Thymus (tissue), 14 donors: ENCODE measurements at places on chromosomes 4 and X.

GRCh38 chrX:5122181-5122678, 1106.4 kb downstream of the NLGN4X start:
- no peaks in the 10 kb centered on the region for H3K4me1 ChIP-seq
- no peaks in the 10 kb centered on the region for H3K36me3 ChIP-seq
- no peaks in the 10 kb centered on the region for H3K27me3 ChIP-seq
- no peak for DNase-seq
- no peak overlapping the region for H3K27ac ChIP-seq
- no peak overlapping the region for H3K4me3 ChIP-seq

DNA sequence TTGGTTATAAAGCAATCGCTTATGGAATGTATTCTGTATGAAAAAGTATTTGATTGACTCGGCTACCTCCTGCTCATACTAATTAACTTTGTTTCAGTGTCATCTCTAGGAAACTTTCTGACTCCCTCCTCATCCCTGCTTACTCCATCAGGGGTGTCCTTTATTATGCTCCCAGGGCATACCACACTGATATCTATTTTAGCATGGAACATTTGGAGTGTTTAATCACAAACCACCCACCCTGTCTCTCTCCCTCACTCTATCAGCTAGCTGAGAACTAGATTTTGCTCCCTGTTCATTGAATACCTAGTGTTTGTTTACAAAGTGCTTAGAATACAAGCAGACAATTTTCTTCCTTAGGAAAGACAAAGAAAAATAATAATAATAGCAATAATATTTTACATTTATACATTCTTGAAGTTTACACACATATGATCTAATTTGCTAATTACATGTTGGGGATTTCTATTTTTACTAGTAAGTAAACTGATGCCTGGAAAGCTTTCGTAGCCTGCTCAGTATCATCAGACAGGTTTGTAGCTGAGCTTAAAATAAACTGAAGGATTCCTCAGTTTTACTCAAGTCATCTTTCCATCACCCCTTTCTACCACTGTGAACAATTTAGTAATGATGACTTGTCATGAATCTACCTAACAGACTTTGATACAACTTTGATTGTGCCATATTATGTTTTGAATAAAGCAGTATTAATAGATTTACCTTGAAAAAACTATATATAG, 811.4 kb upstream of the HS3ST1 start:
- no peak overlapping the region for H3K27ac ChIP-seq
- no peak overlapping the region for H3K4me3 ChIP-seq
- H3K4me1 ChIP-seq = no peaks in the 10 kb centered on the region

DNA sequence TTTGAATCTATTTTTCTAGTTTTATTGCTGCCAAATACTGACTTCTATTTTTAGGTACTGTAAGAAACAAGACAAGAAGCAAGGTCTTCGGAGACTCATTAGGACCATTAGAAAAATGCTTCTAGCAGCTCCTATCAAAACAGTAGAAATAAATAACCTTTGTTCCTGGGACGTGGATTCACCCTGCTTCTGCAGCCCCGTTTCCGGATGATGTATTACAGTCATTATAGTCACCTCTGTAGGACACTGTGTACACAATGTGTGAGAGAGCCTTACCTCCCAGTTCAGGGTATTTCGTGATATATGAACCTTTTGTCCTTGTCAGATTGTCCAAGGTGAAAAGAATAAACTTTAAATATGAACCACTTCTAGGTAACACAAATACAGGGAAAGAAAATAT, 484.0 kb upstream of the TECRL start:
- H3K4me3 ChIP-seq = no peak overlapping the region
- no peaks in the 10 kb centered on the region for H3K27me3 ChIP-seq
- H3K36me3 ChIP-seq = no peaks in the 10 kb centered on the region
- H3K4me1 ChIP-seq = no peaks in the 10 kb centered on the region

DNA sequence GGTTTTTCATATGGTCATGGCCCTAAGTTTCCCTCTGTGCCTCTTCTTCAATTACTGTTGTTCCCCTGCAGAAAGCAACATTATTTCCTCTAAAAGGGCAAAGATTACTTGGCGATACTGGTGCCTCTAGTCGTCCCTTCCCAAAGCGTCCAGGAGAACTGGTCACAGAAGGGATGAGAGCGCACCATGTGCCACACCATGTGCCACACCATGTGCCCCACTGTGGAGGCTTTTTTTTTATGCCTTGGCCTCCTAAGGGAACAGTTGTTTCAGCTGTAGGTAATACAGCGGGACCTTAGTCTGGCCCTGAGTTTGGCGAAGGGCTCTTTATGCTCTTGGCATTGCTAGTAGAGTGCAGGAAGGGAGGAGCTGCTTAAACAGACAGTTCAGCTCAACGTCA, 11.5 kb upstream of the FGG start:
- peaks cover 42% of the 10 kb centered on the region for H3K27me3 ChIP-seq
- no peak overlapping the region for H3K4me3 ChIP-seq
- no peak overlapping the region for H3K27ac ChIP-seq
- no peak for DNase-seq

GRCh38 chr4:48162162-48162561, 28.1 kb upstream of the TXK start:
- H3K27ac ChIP-seq = no peak overlapping the region
- no peak overlapping the region for H3K4me3 ChIP-seq
- no peaks in the 10 kb centered on the region for H3K4me1 ChIP-seq
- H3K27me3 ChIP-seq = no peaks in the 10 kb centered on the region

DNA sequence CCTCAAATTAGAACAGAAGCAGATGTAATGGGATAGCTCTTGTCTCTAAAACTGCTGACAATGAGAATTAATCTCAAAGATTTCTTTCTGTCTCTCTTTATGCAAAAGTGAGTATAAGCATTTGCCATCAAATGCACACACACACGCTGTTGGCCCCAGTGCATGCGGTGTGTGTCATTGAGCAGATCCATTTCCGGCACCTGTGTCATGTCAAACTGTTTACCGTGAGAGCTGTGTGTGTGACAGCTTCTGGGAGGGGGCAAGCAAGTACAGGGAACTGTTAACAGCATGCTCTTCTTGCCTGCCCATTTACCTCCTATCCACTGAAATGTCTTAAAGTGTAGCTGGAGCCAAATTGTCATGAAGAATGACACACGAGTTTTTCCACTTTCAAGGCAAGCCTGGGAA, 297.9 kb upstream of the FAT4 start:
- H3K36me3 ChIP-seq = no peaks in the 10 kb centered on the region
- no peak for DNase-seq
- H3K4me1 ChIP-seq = no peaks in the 10 kb centered on the region
- H3K4me3 ChIP-seq = no peak overlapping the region
- no peak overlapping the region for H3K27ac ChIP-seq
- H3K27me3 ChIP-seq = no peaks in the 10 kb centered on the region

DNA sequence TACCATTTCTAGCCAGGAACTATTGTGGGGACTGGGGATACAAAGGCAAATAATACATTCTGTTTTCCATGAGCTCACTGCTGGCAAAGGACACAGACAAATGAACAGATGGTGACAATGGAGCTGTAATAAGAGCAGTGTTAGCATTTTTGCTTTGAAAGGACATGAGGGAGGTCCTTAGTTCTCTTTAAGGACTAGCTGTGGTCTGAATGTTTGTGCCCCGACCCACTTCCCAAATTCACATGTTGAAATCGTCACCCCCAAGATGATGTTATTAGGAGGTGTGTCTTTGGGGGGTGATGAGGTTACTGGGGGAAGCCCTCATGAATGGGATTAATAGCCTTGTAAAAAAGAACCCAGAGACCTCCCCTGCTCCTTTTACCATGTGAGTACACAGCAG, 30.3 kb downstream of the CCNG2 start:
- no peaks in the 10 kb centered on the region for H3K4me1 ChIP-seq
- H3K27ac ChIP-seq = no peak overlapping the region
- DNase-seq = no peak
- H3K27me3 ChIP-seq = no peaks in the 10 kb centered on the region

DNA sequence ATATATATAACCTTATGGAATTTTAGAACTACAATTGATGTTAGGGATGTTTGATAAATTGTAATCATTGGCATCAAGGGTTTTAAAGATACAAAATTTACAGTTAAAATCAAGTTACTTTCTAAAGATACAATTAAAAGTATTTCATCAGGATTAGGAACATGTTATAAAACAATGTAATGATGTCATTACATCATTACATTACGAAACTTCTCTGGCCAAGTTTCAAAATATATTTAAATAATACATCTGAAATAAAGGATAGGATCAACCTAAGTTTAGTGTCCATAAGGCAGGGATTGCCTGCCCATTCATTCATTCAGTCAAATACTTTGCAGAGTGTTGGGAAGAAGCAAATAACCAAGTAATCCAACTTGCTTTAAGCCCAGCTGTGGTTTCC, 75.1 kb downstream of the TENM3 start:
- DNase-seq = no peak
- no peak overlapping the region for H3K4me3 ChIP-seq
- no peaks in the 10 kb centered on the region for H3K4me1 ChIP-seq
- no peak overlapping the region for H3K27ac ChIP-seq
- no peaks in the 10 kb centered on the region for H3K36me3 ChIP-seq

DNA sequence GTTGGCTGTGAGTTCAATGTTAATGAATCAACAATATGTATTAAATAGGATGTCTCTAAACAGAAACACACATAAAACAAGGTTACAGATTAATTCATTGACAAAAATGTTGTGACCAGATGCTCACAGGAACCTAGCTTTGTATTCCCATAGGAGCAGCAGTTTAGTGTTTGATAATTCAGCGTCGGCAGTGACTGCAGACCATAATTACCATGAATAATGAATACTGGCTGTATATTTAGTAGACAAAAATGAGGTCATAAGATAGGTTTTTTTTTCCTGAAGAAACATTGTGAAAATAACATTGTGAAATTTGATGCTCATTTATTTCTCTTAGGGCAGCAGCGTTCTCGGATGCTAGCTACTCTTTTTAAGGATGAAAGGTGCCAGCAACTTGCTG, 27.8 kb downstream of the COPS4 start:
- H3K27ac ChIP-seq = no peak overlapping the region
- DNase-seq = no peak

GRCh38 chr4:3388471-3389232, 53.1 kb upstream of the HGFAC start:
- peaks cover 32% of the 10 kb centered on the region for H3K4me1 ChIP-seq
- H3K27ac ChIP-seq = peak overlapping the region; percentile 71
- H3K4me3 ChIP-seq = no peak overlapping the region
- peak; percentile 28 for DNase-seq
- H3K27me3 ChIP-seq = peaks cover 2% of the 10 kb centered on the region
- no peaks in the 10 kb centered on the region for H3K36me3 ChIP-seq

GRCh38 chr4:19850909-19851308, 400.8 kb upstream of the SLIT2 start:
- H3K36me3 ChIP-seq = no peaks in the 10 kb centered on the region
- no peaks in the 10 kb centered on the region for H3K27me3 ChIP-seq
- no peak for DNase-seq
- no peak overlapping the region for H3K4me3 ChIP-seq
- no peaks in the 10 kb centered on the region for H3K4me1 ChIP-seq
- H3K27ac ChIP-seq = no peak overlapping the region

- no peak for DNase-seq
- H3K27me3 ChIP-seq = no peaks in the 10 kb centered on the region
- no peaks in the 10 kb centered on the region for H3K4me1 ChIP-seq
- no peaks in the 10 kb centered on the region for H3K36me3 ChIP-seq
These were observed 295.2 kb upstream of the AGA start for GRCh38 chr4:177737387-177737940.

GRCh38 chrX:70456256-70456655, 11.6 kb downstream of the DLG3 start:
- no peak overlapping the region for H3K27ac ChIP-seq
- peak overlapping the region; percentile 41 for H3K4me3 ChIP-seq
- no peaks in the 10 kb centered on the region for H3K36me3 ChIP-seq
- DNase-seq = no peak
- H3K27me3 ChIP-seq = no peaks in the 10 kb centered on the region
- no peaks in the 10 kb centered on the region for H3K4me1 ChIP-seq

GRCh38 chrX:154649503-154650220, 3.7 kb downstream of the CTAG2 start:
- H3K4me3 ChIP-seq = no peak overlapping the region
- no peaks in the 10 kb centered on the region for H3K36me3 ChIP-seq
- no peaks in the 10 kb centered on the region for H3K4me1 ChIP-seq
- no peak overlapping the region for H3K27ac ChIP-seq
- no peak for DNase-seq
- H3K27me3 ChIP-seq = no peaks in the 10 kb centered on the region

GRCh38 chr4:24330172-24330571, 254.2 kb downstream of the DHX15 start:
- H3K4me3 ChIP-seq = no peak overlapping the region
- DNase-seq = no peak
- H3K4me1 ChIP-seq = no peaks in the 10 kb centered on the region
- H3K27ac ChIP-seq = no peak overlapping the region

DNA sequence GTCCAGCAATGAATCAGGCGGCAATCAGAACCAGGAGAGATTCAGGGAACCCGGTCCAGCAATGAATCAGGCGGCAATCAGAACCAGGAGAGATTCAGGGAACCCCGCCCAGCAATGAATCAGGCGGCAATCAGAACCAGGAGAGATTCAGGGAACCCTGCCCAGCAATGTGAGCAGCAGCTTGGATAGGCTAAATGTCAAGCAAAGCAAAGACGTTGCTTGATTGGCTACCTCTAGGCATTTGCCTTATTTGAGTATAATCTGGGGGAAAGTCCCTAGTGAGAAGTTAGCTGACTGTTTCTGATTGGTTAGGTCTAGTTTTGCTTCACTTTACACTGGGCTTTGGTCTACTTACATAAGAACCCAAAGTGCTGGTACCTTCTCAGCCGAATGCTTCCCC, 1212.2 kb upstream of the TENM3 start:
- H3K4me1 ChIP-seq = no peaks in the 10 kb centered on the region
- H3K36me3 ChIP-seq = no peaks in the 10 kb centered on the region
- no peak overlapping the region for H3K27ac ChIP-seq
- no peak for DNase-seq
- no peaks in the 10 kb centered on the region for H3K27me3 ChIP-seq

- no peaks in the 10 kb centered on the region for H3K4me1 ChIP-seq
- no peak for DNase-seq
- no peaks in the 10 kb centered on the region for H3K36me3 ChIP-seq
- H3K27me3 ChIP-seq = no peaks in the 10 kb centered on the region
These were observed 127.4 kb downstream of the CPE start for GRCh38 chr4:165505958-165506837.
